ENCODE measurements at places on chromosomes 3 and 15.

DNA sequence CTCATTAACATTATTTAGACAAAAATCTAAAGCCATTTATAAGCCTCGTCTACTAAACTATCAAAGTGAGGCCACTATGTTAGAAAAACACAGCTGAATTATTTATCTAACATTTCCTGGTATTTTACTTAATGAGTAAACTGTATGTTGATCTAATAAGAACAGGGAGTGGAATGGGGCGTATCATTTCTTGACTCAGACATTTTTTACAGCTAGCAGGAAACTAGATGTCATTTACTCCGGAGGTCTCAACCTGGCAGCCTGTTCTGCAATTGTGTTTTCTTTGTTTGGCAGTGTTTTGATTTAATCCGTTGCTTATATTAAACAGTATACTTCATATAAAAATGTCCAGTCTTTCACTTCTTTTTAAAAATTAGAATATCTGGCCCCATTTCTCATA, 79.1 kb upstream of the ABI3BP start:
- DNase-seq, result peak; percentile 51

DNA sequence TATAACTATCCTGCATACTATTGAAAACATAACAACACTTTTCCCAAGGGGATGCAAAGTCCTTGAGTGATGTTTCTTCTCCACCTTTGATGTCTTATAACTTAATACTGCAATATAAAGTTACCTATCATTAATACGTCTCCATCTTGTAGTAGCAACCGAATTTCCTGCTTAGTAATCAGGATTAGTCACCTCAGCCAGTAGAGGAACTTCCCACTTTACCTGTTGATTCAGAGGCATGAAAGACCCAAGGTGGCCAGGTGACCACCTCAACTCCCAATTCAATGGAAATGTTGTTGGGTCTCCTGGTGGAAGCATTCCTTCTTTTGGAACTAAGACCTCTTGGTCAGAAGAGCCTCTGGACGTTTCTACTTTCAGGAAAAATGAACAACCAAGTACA, 3.5 kb upstream of the TMCC1 start:
- no peak for DNase-seq

DNA sequence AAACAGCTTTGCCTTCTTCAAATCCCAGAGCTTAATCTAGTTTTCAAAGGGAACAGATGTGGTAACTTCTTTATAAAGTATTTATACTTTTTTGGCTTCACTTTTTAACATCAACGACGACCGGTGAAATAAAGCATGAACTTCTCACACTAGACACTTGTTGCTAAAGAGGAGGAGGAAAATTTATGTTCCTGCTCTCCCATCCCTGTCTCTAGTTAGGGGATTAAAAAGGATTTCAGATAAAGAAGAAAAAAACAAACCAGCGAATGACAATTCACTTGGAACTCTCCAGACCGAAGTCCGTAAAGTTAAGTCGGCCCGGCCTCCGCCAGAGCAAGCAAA, 672 bp downstream of the NEDD4 start:
- DNase-seq, result peak; percentile 65

DNA sequence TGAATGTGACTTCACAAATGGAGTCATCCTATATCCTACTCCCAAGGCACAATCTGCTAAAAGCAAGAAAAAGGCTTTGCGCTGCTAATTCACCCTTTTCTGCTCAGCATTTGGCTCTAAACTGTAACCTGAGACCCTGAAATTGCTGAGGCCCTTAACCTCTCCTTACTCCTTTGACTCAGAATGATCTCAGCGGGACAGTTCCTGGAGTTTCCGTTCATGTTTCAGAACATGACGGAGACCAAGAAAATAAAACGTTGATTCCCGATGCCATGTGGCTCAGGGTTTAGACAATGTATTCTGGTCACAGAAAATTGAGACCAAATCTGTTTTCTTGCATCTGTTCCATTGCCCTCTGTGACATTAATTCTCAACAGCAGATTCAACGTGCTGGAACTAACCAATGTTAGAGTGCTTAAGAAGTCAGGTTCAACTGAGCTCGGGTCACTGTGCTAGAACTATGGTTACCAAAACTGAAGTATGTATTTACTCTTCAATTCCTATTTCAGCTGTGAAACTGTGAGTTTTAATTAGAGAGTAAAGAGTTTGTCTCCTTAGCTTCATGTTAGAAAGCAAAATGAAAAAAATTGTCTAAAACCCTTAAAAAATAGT, 45.4 kb upstream of the TMC3 start:
- DNase-seq, result peak; percentile 15

GRCh38 chr3:66259566-66260255, 38.9 kb downstream of the SLC25A26 start:
- peak; percentile 27 for DNase-seq

- no peak for DNase-seq
These were observed 60.5 kb downstream of the HCN4 start for GRCh38 chr15:73308305-73308704.

GRCh38 chr3:66709532-66709931, 208.7 kb upstream of the LRIG1 start:
- DNase-seq, result no peak

All from cardiac fibroblast (primary cell).